ENCODE measurements at places on chromosomes 2 and 18. TPM values are rescaled to one million over a fixed set of nuclear protein-coding genes. Genes with fewer than 3 reads are reported as not detected.

Gene RAPGEF4
- total RNA-seq = 0.90 TPM

Gene IL1RL2
- 4.3 TPM for total RNA-seq

Gene ARHGAP15
- not detected for total RNA-seq

Gene GALR1
- total RNA-seq = under 0.01 TPM

Gene RGPD8
- 20.5 TPM for total RNA-seq

Gene SPATA3
- total RNA-seq = not detected

Gene COL6A3
- total RNA-seq = 1,351 TPM

Gene POTEC
- total RNA-seq = not detected

Gene GALNT14
- 0.12 TPM for total RNA-seq

Gene STK11IP
- 10.0 TPM for total RNA-seq

Gene RND3
- total RNA-seq = 287 TPM

Gene TMEFF2
- total RNA-seq = 0.12 TPM

Gene FRZB
- not detected for total RNA-seq

Gene RIT2
- not detected for total RNA-seq

Gene EVX2
- not detected for total RNA-seq

Gene NMUR1
- total RNA-seq = 0.23 TPM

Gene COLEC11
- 1.1 TPM for total RNA-seq

Gene HOXD4
- not detected for total RNA-seq

Gene NAT8
- total RNA-seq = not detected

Gene RBKS
- total RNA-seq = 1.4 TPM

Gene NPHP1
- 3.6 TPM for total RNA-seq

Gene FKBP1B
- total RNA-seq = 21.6 TPM

Gene CNTNAP5
- total RNA-seq = not detected

Gene SERPINB10
- not detected for total RNA-seq

Gene LONRF2
- total RNA-seq = not detected

Gene GREB1
- 2.1 TPM for total RNA-seq

Gene KRTCAP3
- total RNA-seq = not detected

Gene CCL20
- total RNA-seq = not detected

Gene PSMA8
- total RNA-seq = not detected

Gene GCG
- not detected for total RNA-seq

Gene HOXD13
- total RNA-seq = not detected

Gene LRRTM1
- total RNA-seq = not detected

Gene SERPINB11
- 0.12 TPM for total RNA-seq

Gene TMEM214
- total RNA-seq = 25.3 TPM

Gene LRRC30
- not detected for total RNA-seq

Gene MARS2
- 2.3 TPM for total RNA-seq

Gene ZNF24
- 23.9 TPM for total RNA-seq

Gene NEU4
- total RNA-seq = not detected

Gene EPC2
- 16.8 TPM for total RNA-seq

Gene APCDD1
- 0.15 TPM for total RNA-seq

Gene MBOAT2
- 39.8 TPM for total RNA-seq

Gene CDK15
- 0.23 TPM for total RNA-seq

Gene CCDC102B
- total RNA-seq = 7.6 TPM

Gene DAW1
- total RNA-seq = 9.5 TPM

Gene CTAGE1
- total RNA-seq = not detected

Gene ZSCAN30
- total RNA-seq = 17.0 TPM

Gene C1QL2
- total RNA-seq = not detected

Gene IL36A
- not detected for total RNA-seq

Gene SOX11
- total RNA-seq = not detected

Gene CIB4
- not detected for total RNA-seq

Measured in smooth muscle cell of the coronary artery (primary cell).